ENCODE measurements at places on chromosomes 2 and 18. TPM values are rescaled to one million over a fixed set of nuclear protein-coding genes. Genes with fewer than 3 reads are reported as not detected.

The ITGB6 gene
- total RNA-seq = not detected

The SLC30A3 gene
- total RNA-seq = 1.5 TPM

The LOXL3 gene
- total RNA-seq = 3.6 TPM

The GGCX gene
- 20.3 TPM for total RNA-seq
